ENCODE measurements at places on chromosomes 2 and 18.

GRCh38 chr2:236663287-236664101 lies 93.9 kb downstream of the ACKR3 start:
- no peak for DNase-seq

- no peak for DNase-seq
Measured at GRCh38 chr2:21047141-21048009, 3.5 kb upstream of the APOB start.

- DNase-seq, result peak; percentile 11
Measured at GRCh38 chr18:62637807-62638687, 77.3 kb upstream of the PHLPP1 start.

GRCh38 chr2:164773635-164774034 lies 68.0 kb downstream of the COBLL1 start:
- no peak for DNase-seq

GRCh38 chr2:72803151-72803550 lies 22.7 kb downstream of the EXOC6B start:
- DNase-seq, result no peak

All from NCI-H187 (cell line).